Hippocampal formation (tissue), 2 donors: ENCODE measurements at places on chromosomes 6 and 20.

GRCh38 chr6:108078191-108078590, 3.6 kb upstream of the OSTM1 start:
- no peak for DNase-seq

GRCh38 chr6:151051164-151051563, 185.7 kb downstream of the MTHFD1L start:
- no peak for DNase-seq

DNA sequence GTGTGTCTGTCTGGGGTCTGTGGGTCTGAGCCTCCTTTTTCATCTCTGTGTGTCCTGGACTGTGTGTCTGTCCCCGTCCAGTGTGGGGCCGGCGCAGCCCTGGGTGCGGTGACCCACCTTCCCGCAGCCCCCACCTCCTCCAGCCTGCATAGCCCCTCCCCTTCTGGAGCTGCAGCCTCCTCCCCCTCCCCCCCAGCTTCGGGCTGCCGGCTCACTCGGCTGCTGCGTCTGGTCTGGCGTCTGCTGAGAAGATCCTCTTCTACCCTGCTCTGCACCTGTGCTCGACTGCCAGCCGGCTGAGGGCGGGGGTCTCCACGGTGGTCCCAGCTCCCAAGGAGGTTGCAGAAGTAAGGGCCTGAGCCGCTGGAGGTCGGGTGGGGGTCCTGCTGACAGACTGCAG, 7.6 kb upstream of the LKAAEAR1 start:
- DNase-seq: no peak

DNA sequence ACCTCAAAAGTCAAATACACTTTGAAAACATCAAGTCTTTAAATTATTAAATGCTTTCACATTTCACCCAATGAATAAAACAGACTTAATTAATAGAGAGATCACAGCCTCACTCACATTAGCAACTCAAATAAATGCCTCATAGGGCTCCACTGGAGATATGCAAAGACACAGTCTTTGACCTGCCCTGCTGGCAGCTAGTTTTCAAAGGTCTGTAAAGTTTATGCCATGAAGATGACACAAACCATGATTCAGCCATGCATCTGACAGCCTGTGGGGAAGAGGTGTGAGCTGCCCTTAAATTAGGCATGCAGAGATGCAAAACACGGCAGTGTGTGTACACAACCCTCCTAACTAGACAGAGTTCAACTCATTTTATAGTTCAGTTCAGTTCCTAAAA, 83.6 kb downstream of the PAK5 start:
- DNase-seq: no peak

DNA sequence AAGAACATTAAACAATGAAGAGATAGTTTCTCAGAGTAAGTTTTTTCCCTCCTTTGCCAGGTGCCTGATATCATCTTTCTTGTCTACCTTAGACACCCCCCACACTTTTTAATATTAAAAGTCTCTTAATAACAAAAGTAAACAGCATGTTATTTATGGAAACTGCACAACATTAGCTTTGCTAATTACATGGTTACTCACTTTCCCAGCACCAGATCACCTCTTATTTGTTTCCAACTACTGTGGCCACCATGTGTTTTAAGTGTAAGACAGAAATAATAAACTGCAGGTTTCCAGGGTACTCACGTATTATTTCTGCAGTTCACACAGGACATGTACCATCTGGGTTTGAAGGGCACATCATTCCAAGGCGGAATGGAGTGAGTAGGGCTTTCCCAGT, 125.0 kb downstream of the TRMT11 start:
- DNase-seq: no peak

DNA sequence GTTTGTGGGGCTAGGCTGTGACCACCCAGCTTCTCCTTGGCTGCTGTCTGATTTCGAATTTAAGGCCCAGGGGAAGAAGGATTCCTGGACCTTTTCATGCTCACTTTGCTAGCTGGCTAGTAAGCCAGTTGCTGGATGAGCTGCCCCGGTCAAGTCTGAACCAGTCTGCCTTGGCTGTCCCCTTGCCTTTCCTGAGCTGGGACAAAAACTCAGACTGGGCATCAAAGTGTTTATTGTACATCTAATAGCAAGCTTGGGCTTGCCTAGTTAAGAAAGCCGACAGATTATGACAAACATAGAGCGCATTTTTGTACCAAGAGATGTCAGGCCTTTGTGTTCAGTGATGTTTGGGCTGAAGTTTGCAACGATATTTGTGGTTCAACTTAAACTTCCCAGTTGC, 750 bp upstream of the PAK5 start:
- DNase-seq: no peak

DNA sequence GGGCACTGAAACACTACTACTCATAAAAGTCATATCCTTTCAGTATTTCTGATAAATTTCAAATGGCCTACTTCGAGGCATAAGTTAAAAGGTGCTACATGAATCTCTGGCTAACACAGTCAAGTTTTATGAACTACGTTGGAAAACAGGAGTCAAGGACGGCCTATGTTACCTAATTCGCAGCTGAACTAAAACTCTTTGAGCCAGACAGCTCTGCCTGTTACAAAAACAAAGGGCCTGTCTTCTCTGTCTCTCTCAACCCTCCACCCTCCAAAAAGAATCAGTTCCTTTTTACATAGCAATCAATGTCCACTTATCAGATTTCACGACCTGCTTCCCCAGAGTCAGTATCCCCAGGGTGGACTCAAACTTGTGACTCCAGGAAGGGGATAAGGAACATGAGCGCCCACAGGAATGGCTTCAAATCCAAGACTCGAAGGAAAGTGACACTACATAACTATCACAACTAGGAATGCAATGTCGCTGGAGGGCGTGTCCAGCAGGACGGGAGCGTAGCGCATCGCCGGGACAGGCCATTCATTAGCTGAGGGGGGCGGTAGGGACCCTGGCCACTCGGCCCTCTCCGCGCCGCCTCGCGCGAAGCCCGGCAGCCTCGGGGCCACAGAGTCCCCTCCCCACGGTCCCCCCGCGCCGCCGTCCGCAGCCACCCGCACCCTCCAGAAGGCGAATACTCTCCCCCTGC, 591 bp downstream of the IBTK start:
- peak; percentile 60 for DNase-seq

DNA sequence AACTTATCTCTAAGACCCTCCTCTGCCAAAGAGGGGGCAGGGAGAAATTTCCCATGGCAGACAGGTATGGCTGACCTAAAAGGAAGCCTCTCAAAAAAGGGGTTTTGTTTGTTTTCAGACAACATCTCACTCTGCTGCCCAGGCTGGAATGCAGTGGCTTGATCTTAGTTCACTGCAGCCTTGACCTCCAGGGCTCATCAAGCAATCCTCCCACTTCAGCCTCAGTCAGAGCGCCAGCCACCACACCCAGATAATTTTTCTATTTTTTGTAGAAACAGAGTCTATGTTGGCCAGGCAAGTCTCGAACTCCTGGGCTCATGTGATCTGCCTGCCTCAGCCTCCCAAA, 3.8 kb downstream of the EZR start:
- no peak for DNase-seq

DNA sequence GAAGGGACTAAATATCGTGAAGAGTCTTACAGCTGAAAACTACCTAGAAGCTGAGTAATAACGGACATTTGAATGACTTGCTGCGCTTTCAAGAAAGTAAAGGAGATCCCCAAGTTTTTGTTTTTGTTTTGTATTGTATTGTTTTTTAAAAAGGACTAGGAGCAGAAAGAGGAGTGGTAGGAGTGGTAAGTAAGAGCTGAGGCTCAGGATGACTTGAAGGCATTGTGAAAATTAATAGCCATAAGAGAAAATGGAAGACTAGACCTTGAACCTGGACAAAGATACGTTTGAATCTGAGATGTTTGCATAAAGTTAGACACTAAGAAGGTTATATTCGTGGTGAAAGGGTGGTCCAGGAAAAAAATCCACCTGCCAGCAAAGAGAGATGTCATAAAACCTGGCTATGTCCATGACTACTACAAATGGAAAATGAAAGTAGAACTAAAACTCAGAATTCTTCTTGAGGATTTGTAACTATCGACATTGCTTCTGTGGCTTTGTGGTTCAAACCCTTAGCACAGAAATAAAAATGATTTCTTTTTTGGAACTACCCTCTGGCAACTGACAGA, 824.8 kb upstream of the FLRT3 start:
- no peak for DNase-seq

- peak; percentile 73 for DNase-seq
Observed at GRCh38 chr6:20096536-20096935, 115.7 kb downstream of the MBOAT1 start.

DNA sequence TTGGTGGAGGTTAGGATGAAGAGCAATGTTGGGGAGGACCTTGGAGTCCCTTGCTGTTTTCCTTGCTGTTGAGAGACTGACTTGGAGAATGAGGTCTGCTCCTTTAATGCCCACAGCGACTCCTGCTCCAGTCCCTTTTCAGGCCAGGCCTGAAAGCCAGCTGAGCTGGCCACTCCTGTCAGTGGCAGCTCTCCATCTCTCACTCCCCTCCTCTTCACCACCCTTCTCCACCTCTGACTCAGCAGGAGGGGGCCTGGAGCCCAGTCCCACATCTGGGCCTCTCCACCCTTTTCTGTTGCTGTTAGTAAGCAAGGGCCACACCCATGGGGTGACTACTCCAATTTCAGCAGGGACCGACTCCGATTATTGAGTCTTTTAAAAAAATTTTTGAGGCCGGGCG, 2.2 kb downstream of the SNX21 start:
- DNase-seq: no peak

GRCh38 chr6:85047818-85048217, 283.4 kb upstream of the TBX18 start:
- DNase-seq: no peak

GRCh38 chr6:122553697-122554096, 56.5 kb upstream of the PKIB start:
- DNase-seq: no peak

- DNase-seq: no peak
Observed at GRCh38 chr20:9019833-9020232, 49.1 kb upstream of the PLCB4 start.

GRCh38 chr6:8583291-8583690, 147.9 kb upstream of the SLC35B3 start:
- DNase-seq: no peak

DNA sequence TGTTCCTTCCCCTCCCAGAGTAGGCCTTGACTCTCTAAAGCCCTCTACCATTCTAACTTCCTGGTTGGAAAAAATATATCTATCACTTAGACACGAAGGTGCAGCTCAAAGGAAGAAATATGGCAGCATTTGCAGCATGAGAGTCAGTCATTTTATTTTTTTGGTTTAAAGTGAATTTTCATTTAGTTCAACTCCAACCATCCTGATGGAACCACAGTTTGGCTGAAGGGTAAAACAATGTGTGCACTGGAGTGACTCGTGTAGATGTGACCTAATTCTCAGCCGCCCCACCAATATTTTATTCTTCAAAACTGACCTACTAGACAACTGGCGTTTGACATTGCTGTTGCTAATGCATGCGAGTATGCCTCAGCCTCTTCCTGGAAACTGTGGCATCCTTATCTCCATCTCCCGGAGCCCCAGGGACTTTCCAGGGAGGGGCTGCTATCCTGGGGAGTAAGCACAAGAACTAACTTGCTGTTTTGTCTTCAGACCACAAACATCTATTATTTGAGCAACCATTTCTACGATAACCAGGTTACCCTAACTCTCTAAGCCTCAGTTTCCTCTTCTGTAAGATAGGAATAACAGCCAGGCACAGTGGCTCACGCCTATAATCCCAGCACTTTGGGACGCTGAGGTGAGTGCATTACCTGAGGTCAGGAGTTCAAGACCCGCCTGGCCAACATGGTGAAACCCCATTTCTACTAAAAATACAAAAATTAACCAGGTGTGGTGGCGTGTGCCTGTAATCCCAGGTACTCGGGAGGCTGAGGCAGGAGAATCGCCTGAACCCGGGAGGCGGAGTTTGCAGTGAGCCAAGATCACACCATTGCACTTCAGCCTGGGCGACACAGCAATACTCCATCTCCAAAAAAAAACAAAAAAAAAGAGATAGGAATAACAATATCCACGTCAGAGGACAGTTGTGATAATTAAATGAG, 148.7 kb upstream of the JARID2 start:
- DNase-seq: no peak

DNA sequence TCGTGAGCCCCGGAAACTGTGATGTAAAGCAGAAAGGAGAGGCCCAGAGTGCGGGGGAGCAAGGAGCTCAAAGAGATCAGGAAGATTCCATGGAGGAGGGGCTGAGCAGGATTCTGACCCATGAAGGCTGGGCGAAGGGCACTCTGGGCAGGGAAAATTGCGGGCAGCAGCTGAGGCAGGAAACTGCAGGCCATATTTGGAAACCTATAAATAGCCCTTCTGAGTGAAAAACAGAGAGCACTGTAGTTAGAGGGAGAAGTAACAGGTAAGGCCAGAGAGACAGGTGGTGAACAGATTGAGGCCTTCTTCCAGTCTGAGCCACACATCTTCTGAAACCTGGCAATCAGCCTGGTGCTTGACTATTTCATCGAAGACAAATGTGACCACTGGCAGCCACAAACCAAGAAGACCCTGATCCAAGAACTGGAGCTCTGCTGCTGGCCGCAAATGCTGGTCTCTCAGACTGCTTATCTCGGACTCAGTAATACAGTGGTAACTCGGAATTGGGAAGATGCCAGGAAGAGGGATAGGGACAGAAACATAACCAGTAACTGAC, 14.1 kb upstream of the BEND3 start:
- DNase-seq: no peak

GRCh38 chr20:51014797-51015722, 7.8 kb downstream of the KCNG1 start:
- DNase-seq: peak; percentile 25

- DNase-seq: no peak
Observed at GRCh38 chr6:105591053-105591452, 188.2 kb upstream of the PREP start.

- no peak for DNase-seq
Observed at GRCh38 chr6:170165471-170166117, 125.3 kb downstream of the DLL1 start.

- DNase-seq: no peak
Observed at GRCh38 chr6:37354526-37355384, 972 bp downstream of the RNF8 start.

GRCh38 chr20:10113746-10114145, 79.0 kb downstream of the ANKEF1 start:
- DNase-seq: no peak

DNA sequence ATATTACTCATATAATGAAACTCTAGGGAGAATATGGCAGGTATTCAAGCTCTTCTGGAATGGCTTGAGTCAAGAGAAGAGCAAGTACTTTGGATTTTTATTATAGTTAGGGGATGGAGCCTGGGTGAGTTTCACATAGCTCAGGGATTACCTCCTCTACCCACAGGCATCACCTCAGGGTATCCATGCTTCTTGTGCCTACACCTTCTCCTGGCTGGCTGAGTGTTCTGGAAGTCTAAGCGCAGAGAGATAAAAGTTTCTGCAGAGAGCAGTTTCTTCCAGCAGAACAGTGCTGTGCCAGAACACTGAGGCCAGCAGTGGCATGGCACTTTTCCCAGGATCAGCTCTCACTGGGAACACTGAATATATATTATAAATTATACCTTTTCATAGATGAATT, 199.7 kb upstream of the KCNQ5 start:
- DNase-seq: no peak

GRCh38 chr6:108961985-108962384, 113.8 kb downstream of the ARMC2 start:
- no peak for DNase-seq

- DNase-seq: no peak
Observed at GRCh38 chr6:98137391-98137790, 697.0 kb upstream of the POU3F2 start.

GRCh38 chr6:28349344-28349891, 329 bp upstream of the ZKSCAN3 start:
- no peak for DNase-seq
